ENCODE measurements at places on chromosomes 13 and 19.

DNA sequence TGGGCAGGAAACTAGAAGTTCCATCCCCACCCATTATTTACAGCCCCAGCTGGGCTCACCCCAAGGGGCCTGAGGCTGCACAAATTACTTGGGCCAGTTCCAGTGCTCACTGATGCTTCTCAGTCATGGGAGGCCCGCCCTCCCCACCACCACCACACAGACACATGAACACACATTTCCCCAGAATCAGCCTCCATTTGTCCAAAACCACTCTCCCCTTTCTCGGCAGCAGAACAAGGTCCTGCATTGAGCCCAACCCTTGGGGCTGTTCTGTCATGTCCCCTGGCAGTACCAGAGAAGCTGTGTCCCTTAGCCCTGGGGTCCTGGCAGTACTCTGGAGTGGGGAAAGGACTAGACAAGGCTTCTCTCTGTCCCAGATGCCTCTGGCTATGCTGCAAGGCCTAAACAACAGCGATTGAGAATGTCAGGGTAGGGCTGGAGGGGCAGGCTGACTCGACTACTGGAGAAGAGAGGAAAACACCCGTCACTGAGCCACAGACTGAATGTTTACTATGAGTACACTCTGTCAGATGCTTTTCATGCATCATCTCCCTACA is 21.8 kb downstream of the SAMD4B start:
- DNase-seq = no peak

- DNase-seq = no peak
These were observed 1277.3 kb downstream of the SLITRK5 start for GRCh38 chr13:88948501-88948900.

DNA sequence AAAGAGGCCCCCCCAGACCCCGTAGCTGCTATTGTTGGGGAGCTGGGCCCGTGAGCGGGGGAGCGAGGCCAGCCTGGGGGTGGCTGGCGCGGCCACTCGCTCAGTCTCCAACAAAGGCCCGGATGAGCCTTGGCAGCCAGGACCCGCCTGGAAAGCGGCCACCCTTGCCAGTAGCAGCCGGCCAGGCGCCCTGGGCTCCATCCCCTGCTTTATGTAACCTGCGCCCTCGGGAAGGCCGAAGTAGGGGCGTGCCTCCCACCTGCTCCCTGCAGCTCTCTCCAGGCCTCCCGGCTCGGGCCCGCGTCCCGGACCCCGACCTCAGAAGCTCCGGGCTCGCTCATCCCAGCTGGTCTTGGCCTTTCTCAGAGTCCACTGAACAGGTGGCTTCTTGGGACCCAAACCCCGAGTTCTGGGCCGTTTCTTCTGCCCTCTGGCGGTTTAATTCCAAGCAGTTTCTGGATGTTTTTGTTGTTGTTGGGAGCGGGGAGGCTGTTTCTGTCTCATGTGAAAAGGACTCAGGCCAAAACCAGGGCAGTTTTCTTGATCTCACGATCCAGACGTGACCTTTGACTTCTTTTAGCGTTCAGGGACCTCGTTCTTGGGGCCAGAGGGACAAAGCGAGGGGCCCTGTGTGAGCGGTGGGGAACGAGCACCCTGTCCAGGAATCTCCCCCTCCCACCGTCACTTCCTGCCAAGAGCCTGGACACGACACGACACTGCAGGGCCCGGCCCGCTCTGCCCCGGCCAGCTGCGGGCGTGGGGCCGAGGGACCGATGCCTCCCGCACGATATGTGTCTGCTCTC is 1.2 kb downstream of the CDC34 start:
- peak; percentile 54 for DNase-seq

GRCh38 chr13:78594456-78594975 is 8.8 kb downstream of the POU4F1 start:
- no peak for DNase-seq

- peak; percentile 26 for DNase-seq
These were observed 71.3 kb downstream of the LHFPL6 start for GRCh38 chr13:39531646-39532045.

DNA sequence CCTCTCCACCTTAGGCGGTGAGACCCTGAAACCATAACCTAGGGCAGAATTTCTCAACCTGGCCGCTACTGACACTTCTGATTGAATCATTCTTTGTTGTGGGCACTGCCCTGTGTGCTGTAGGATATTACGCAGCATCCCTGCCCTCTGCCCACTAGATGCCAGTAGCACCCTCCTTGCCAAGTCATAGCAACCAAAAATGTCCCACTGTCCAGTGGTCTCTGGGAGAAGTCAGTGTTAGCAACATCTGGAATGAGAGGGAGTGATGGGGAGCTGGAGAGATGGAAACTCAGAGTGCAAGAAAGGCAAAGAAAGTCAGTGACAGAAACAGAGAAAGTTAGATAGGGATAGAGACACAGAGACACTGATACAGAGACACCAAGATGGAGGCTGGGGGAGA is 13.6 kb downstream of the KLK4 start:
- no peak for DNase-seq

GRCh38 chr13:107941345-107942029 is 273.8 kb downstream of the LIG4 start:
- DNase-seq = no peak

DNA sequence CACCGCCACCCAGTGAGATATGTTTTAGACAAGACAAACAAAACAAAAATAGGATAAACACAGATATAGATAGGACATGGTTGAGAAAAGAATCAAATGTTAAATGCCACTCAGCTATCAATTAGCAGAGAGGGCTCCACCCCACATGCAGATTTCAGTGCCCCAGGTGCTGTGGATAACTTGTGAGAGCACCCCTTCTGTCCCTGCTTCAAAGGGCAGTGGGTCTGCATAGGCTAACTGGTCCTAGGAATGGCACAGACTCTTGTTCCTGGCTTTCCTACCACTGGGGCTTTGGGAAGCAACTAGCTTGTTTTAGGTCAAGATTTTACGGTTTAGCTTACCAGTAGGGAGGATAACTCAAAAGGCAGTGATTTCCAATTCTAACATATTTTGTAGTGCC is 460.3 kb downstream of the TSHZ3 start:
- DNase-seq = no peak
